ENCODE measurements at places on chromosomes 2 and 18.
A peak's percentile ranks its signal among the peaks of the same experiment; 100 is the strongest.

DNA sequence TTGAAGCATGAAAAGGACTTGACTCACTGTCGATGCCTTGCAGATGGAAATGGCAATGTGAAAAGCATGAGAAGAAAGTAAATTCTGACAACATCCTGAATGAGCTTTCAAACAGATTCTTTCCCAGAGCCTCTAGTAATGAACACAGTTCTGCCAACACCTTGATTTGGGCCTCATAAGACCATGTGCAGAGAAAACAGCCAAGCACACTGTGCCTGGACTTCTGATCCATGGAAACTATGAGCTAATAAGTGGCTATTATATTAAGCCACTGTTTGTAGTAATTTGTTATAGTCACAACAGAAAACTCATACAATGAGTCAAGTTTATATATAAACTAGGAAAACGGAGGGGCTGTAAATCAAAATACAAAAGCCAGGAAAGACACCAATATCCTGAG lies 477.3 kb downstream of the MBD2 start:
- DNase-seq, result no peak

GRCh38 chr2:134457353-134457752 lies 203.5 kb downstream of the MGAT5 start:
- DNase-seq, result peak; percentile 41

DNA sequence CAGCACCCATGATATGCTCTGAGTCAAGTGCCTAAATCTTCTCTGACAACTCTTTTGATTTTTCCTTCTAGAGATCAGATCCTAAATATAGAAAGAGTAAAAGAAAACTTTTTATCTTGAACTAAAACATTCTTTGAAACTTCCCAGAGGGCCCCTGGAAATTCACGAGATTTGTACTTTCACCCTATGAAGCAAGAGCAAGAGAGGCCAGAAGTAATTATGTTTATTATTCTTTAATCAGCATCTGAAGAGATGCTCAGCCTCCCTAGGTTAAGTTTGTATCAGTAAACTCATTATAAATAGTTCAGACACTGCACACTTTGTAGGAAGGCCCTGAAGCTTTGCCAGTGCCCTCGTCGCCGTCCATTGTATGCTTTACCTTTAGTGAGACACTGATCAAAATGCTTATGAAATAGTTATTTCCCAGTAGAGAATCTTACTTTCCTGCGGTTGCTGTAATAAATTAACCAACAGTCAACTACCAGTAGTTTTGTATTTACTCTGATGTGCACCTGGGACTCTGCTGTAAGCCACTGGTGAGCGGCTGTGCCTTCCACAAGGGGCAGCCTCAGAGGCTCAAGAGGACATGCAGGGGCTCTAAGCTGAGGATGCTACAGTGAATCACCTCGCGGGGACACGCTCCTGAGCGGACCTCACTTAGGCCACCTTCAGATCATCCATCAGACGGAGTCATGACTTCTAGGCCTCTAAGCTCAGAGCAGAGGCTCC lies 71.9 kb downstream of the BIN1 start:
- no peak for DNase-seq

GRCh38 chr2:24912986-24913385 lies 7.1 kb downstream of the ADCY3 start:
- no peak for DNase-seq

- no peak for DNase-seq
Measured at GRCh38 chr2:119301413-119301812, 65.2 kb downstream of the C2orf76 start.

DNA sequence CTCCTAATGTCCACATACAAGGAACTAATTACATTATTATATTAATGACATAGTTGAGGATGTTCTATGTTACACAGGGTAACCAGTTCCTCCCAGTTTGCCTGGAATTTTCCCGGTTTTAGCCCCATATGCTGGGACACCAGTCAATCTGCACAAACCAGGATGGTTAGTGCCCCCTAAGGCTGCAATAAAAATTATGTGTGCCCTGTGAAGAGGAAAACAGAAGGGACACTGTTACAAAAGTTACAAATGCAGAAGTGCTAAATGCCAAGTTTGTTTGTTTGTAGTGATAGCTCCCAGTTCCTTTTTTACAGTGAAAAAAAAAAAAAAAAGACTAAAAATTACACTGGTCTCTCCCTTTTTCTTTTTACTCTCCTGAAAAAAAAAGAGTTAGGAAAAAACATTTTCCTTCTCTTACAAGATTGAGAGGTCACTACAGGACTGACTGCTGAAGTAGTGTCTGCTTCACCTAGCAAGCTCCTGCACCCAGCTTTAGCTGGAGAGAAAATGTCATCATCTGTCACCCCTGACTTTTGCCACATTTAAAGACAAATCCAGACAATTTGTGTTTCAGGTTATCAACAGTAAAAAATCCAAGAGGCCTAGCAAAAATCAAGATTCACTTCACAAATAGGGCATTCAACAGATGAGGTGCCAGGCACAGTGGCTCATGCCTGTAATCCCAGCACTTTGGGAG lies 3.2 kb downstream of the ANKRD44 start:
- no peak for DNase-seq

- no peak for DNase-seq
Measured at GRCh38 chr2:105413206-105413605, 14.4 kb upstream of the FHL2 start.

DNA sequence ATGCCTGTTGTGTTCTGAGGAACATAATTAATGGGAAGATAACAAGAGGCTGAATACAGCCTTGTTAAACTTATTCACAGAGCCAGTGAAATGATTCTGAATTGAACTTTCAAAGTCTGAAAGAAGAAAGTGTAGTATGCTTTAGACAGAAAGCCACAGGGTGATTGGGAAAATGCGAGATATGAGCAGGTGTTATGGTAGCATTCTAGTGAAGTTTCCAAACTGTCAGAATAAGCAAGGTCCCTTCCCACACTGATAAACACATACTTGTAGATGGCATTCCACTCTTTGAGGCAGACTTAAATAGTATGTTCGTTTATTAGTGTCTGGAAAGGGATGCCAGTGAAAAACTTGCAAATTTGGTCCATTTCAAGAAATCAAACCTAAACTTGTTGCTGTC lies 70.5 kb upstream of the ITPRID2 start:
- no peak for DNase-seq

DNA sequence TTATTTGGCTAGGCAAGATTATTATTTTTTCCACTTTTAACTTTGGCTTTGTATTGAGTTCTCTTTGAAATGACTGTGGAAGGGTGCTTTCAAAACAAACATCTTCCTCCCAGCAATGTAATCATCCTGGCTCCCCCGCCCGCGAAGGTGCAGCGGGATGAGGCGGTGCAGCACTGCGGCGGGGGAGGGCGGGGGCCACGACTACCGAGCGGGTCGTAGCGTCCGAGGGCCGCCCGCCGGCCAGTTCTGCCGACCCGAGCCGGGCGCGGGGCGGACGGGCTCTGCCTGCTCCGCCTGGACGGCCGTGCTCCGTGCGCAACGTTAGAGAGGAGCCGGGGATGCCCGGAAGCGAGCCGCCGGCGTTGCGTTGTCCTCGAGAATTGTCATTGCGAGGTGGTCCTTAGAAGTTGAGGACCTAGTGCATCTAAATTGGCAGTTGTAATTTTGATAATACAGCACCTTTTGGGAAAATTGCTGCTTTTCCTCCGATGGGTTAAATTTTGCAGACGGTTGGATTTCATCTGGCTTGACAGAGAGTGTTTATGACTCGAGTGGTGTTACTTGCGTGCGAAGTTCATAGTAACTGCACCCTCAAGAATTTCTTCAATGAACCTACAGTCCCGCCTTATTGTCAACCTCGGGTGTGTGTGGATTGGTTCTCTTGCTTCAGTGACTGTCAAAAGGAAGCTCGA lies 1.1 kb downstream of the EPC2 start:
- DNase-seq, result no peak

GRCh38 chr18:32803568-32803967 lies 30.7 kb upstream of the KLHL14 start:
- no peak for DNase-seq

DNA sequence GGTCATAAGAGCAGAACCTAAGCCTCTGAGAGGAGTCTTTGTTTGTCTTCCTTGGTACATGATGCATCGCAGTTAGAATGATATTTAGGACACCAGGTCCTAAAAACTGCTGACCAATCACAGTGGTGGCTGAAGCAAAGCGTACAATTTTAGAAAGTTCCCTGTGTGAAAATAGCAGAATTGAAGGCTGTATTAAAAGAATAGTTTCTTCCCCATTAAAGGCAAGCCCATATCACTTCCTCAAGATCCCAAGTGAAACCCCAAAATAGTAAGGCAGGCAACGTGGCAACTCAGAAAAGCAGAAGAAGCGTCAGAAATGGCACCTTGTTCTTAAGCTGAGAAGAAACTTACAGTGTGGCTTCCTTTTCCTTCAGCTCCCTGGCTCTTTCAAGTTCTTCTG lies 154.8 kb upstream of the PGAP1 start:
- no peak for DNase-seq

- peak; percentile 91 for DNase-seq
Measured at GRCh38 chr2:171522052-171522787, at the start of gene CYBRD1. Gene CYBRD1 (plus strand): TSS chr2:171522474. CDS start chr2:171522546, 72 bp downstream.

DNA sequence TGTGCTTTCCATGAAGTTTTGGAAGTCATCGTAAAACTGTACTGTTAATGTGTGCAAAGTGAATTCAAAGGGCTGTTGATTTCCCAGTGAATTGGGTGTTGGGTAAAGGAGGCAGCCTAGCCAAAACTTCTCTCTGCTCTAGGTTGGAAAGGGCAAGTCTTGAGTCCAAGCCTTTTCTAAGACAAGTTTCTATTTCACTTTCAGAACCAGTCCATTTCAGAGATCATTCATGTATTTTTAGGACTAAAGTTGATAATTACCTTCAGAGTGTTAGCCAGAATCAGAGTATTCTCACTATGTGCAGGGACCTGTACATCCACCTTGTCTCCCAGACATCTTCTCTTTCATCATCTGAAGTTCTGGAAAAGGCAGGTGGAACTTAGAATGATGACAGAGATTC lies 636.1 kb upstream of the KLHL29 start:
- no peak for DNase-seq

DNA sequence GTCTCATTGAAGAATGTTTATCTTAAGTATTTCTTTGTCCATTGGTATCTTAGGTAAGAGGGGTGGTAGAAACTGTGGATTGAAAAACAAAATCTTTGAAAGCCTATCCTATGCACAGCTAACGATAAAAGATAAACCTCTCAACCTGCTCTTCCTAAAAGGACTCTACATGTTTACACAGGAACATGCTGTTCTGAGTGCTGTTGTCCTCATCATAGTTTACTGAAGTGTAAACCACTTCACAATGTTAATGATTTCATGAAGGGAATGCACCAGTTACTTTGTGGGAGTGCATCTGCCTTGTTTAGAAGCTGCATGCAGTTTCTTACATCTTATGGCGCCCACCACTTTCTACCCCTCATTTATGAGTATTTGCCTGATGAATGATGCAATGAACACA lies 1.2 kb downstream of the ACMSD start:
- no peak for DNase-seq

DNA sequence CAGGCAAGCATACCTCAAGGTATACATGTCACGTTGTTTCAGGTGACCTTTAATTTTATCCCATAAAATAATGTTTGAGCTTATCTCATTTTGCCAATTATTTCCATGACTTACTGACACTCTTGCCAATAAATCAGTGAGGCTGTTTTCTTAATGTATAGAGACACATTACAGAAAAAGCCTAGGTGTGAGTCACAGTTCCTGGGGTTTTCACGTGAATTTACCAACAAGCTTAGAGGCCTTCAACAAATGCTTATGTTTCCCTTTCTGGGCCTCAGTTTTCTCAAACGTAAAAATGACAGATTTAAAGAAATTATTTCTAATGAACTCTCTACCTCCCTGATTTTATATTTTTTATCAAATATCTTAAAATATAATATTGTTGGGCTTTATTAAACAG lies 517.5 kb upstream of the SPHKAP start:
- no peak for DNase-seq

DNA sequence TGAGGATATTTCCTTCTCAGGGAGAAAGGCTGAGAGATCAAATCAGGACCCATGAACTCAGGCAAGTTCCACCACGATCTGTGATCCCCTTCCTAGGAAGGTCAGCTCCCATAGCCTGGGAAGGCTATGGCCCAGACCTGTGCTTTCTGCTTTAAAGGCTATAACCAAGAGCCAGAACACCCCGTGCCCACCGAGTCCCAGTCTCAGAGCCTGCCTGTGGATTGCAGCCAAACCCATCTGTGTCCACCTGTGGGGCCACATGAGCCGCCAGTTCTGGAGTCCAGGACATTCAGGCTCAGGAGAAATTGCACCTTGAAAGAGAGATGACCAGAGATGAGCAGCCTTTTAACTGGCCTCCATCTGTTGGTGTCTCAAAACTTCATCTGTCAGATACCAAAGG lies 46.9 kb downstream of the MAL start:
- DNase-seq, result no peak

DNA sequence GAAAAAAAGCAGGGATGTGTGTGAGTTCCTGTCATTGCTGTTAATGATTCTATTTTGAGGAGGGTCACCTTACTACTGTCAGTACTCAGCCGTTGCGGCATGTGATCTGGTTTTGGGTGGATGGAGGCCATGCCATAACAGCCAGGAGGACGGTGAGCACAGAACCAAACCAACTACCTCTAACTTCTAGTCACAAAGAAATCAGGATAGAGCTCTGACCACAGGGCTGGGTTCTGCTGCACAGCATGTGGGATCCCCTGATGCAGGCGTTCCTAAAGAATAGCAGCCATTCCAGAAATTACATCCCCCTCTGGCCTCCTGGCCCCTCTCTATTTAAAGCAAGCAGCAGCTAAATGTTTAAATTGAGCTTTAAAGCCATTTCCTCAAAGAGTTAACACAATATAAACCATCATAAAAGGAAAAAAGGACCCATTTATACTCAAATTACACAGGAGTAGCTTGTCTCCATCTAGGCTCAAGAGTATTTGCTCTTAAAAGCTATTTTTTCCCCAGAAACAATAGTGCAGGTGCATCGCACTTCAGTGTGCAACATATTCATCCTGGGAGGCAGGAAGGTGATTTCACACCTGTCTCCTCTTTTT lies 786.4 kb downstream of the RNF144A start:
- no peak for DNase-seq

- DNase-seq, result peak; percentile 94
Measured at GRCh38 chr2:200509612-200510433, at the start of gene KCTD18. Gene KCTD18 (minus strand): TSS chr2:200510068. CDS start chr2:200507016, 3,052 bp downstream.

DNA sequence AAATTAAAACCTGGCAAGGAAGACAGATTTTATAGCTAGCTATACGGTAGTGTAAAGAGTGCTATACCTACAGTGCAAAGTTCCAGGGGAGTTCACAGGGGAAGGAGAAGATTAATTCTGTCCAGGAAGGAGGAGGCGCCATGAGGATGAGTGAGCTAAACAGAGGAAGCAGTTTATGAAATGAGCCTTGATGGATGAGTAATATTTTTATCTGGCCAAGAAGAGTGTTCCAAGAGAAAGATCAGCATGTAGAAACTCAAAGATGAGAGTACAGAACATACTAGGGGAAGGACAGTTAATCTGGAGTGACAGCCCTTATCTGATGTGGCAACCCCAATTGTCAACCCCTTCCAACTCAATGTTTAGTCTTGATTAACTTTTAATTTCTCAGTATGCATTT lies 54.8 kb downstream of the CDH20 start:
- DNase-seq, result no peak

DNA sequence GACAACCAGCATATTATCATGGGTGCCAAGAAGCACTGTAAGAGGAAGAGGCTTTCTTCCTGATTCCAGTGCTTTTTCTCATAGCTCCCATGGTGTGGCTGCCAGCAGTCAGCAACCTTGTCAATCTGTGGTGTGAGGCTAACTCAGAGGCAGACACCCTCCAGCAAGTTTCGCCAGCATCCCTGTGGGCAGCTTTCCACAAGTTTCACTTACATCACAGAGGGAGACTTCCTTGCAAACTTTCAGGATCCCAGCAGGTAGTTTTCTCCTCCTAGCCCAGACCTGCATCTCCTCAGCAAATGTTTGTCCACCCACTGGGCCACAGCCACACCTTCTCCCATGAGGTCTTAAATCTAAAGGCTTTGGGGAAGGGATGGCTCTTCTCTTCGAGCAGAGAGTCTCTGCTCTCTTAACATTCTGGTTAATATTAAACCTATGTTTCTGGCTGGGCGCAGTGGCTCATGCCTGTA lies 9.1 kb downstream of the DNAH7 start:
- no peak for DNase-seq
